ENCODE measurements at places on chromosomes 2 and 18.

GRCh38 chr2:120707816-120708215, 27.9 kb upstream of the GLI2 start:
- no peak for DNase-seq

DNA sequence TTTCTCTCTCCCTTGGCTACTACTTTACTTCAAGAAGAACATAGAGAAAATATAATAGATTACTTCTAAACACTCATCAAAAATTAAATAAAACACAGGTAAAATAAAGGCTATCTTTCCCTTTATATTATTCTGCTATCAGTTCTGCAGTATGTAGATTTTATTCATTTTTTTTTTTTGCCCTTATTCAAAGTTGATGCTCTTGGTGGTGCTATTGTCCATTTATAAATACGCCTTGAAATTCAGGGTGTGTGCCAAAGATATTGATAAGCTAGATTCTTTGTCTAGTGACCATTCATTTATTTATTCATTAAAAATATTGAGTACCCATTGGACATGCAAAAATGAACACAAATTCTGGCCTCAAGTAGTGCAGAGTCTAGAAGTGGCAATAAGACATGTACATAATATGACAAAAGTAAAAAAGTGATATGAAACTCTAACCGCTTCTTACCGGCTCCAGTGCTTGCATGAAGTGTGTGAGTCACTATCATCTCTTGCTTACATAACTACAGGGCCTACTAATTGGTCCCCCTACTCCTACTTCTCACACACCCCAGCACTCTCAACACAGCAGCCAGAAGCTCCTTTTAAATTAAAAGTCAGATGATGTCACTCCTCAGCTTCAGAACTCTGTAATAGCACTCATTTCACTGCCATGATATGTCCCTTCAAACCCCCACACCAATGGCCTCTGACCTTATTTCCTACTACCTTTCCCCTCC, 208.3 kb upstream of the FANCL start:
- no peak for DNase-seq

- no peak for DNase-seq
Measured at GRCh38 chr18:67410075-67411070, 106.1 kb downstream of the DSEL start.

DNA sequence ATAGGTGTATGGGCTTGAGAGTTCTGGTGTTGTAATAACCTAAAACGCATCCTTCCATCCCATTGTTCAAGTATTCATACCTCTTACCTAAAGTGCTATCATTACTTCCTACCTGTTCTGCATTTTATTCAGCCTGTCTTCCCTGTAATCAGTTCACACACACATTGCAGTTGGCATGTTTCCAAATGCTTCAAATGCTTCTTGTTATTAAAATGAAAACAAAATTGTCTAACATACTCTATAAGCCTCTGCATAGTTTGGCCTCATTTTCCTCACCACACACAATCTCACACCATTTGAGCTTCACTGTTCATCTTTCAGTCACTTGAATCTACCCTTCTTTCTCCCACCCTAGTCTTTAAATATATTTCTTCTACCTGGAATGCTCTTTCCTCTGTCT, 1178.2 kb upstream of the NRXN1 start:
- no peak for DNase-seq

DNA sequence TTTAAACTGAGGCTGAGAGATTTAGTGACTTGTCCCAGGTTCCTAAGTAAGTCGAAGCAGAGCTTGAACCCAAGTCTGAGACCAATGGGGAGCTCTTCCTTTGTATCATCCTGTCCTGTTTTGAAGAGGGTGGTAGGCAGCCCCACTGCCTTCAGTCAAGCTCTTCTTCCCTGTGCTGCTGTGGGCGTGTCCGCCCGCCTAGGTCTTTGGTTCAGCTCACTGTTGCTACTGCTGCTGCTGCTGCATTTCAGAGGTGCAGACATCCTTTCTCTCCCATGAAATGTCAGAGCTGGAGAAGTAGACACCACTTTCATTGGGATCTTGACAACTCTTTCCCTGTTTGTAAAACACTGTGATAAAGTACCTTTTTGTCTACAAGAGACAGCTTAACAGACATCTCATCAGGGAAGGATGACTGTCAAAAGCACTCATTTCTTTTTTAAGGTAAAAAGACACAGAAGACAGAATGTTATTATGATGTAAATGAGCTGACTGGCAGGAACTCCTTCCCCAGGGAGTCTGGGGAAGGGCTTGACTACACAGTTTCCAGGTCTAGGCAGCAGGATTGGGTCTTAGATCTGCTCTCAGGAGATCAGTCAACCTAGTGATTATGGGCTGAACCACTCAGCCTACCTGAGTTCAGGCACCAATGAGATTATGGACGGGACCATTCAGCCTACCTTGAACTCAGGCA, 91.7 kb upstream of the TRIB2 start:
- no peak for DNase-seq

DNA sequence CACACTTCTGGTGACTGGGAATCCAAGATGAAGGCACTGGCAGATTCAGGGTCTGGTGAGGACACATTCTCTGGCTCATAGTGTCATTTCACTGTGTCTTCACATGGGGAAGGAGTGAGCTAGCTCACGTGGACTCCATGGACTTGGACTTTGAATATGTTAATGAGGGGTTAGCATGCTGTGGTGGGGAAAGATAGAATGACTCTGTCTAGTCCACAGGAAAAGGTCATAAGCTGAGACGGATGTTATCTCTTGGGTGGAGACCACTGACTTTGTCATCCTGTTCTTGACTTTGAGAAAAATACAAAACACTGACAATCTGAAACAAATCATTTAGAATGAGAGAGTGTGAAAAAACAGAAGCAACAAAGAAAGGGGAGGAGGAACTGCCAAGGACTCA, 145.9 kb downstream of the PIK3C3 start:
- no peak for DNase-seq

GRCh38 chr2:68739595-68740399, 5.2 kb downstream of the ARHGAP25 start:
- no peak for DNase-seq

DNA sequence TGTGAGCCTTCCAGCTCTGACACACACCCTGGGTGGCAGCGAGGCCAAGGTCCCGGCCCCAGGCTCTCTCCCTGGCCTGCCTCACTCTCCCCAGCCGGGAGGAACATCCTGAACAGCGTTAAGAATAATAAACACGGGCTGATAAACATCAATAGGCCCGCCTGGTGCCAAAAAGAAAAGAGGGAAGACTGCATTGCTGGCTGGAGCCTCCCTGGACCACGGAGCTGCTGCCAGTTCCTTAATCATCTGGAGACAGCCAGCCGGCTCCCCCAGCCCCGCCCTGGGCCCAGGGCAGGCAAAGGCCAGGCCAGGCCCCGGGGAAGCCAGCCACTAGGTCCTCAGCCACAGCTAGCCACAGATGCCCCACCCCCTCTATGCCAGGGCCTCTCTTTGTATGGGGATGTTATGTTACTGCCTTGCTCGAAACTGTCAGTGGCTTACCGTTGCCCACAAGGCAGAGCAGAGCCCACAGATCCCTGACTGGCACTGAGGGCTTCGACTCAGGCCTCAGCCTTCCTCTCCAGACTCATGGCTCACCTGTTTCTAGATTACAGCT, 293.7 kb downstream of the DYSF start:
- no peak for DNase-seq

- DNase-seq: no peak
Measured at GRCh38 chr2:10594011-10594410, 95.8 kb downstream of the NOL10 start.

DNA sequence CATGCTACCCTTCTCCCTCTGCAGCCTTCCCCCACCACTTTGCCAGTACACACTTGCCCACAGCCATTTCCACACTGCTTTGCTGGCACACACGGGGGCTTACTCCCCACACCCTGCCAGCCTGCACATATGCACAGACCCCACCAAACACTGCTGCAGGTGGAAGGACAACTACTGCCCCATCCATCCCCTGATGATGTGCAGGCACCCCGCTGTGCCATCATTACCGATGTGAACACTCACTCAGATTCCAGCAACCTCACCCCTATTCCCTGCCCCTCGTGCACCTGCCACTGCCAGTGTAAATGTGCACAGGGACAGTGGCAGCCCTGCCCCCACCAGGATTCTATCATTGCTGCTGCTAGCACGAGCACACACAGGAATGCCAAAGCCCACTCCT, 1400.8 kb upstream of the DDX18 start:
- DNase-seq: no peak

DNA sequence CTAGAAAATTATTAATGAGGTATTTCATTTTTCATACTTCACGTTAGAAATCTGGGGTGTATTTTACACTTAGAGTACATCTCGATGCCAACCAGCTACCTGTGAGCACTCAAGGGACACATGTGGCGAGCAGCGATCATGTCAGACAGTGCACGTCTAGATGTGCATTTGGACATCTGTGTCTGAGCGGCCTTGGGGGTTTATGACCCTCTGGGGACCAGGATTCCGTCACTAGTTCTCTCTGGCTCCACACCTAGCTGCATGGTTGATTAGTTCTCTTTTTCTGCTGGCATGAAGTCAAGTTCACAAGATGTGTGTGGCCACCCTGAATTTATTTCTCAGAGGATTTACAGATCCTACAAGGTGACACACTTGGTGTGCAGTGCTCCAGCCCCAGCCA, 192.2 kb downstream of the TSN start:
- DNase-seq: no peak

DNA sequence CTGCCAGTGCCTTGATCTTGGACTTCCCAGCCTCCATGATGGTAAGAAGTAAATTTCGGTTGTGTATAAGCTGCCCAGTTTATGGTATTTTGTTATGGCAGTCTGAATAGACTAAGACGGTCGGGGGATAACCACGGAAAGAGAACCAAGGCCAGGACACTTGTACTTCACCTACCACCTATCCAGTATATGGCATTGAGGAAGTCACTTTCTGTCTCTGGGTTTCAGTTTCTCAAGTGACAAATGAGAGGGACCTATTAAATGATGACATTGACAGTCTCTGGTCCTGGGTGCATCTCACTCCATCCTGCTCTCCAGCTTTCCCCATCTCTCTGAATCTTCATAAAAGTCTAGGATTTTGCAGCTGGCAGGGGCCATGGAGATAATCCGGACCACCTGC, 183.8 kb upstream of the MSH6 start:
- DNase-seq: no peak

DNA sequence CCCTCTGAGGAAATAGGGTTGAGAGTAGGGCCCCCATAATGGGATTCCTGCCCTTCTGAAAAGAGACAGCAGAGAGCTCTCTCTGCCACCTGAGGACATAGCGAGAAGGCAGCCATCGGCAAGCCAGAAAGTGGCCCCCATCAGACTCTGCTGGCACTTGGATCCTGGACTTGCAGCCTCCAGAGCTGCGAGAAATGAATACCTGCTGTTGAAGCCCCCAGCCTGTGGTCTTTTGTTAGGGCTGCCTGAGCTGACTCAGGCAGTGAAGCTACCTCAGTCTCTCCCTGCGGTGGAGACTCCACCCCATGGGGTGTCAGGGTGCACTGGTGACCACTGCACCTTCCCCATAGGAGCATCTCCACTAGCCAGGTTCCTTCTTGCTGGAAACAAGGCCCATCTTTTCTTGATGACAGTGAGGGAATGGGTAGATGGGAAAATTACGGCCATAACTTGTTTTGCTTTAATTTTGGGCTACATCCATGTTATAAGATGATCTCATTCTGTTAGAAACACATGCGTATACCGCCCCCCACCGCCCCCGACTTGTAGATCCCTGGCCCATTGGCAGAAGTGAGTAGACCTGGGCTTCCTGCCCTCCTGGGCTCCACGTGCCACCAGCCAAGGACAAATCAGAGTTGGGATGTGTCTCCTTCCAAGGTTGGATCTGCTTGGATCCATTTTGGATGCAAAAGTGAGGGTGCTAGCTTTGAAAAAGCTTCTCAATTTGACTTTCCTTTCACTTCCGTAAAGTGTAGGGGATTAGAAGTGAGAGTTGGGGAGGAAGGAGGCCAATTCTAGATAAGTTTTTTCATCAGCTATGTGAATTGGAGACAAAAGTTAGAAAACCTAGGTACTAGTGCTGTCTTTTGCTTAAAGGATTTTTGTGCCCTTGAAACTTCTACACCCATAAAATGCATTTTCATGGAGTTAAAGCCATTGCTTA, 42.9 kb downstream of the NCK2 start:
- DNase-seq: peak; percentile 65

- DNase-seq: peak; percentile 27
Measured at GRCh38 chr2:196263181-196263747, 91.9 kb upstream of the STK17B start.

GRCh38 chr2:96602330-96602823, 35.7 kb downstream of the KANSL3 start:
- DNase-seq: no peak

DNA sequence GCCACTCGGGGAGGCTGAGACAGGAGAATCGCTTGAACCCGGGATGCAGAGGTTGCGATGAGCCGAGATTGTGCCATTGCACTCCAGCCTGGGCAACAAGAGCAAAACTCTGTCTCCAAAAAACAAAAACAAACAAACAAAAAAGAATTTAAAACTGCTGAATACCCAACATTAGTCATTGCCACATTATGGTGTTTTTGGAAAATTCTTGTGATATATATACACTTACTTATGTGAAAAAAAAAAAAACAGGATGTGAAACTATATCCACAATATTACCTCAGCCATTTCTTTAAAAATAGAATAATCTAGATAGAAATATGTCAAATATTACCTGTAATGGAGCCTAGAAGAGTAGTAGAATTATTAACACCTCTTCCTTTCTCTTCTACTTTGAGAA, 288.3 kb upstream of the FN1 start:
- no peak for DNase-seq

DNA sequence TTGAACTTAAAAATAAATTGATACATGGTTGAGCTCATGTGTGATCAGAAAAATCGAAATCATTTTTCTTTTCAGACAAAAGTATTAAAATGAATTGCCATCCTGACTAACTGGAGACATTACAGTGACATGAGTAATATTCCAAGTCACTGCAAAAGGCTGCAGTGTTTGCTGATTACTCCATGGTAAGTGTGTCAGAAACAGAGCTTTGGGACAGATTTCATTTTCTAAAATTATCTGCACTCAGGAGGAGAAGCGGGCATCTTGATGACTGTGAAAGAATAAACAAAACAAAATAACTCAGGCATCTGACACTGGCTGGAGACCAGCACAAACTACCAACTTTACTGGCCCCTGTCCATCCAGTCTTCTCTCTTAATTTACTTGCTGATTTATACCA, 312.3 kb upstream of the PIK3C3 start:
- DNase-seq: no peak

DNA sequence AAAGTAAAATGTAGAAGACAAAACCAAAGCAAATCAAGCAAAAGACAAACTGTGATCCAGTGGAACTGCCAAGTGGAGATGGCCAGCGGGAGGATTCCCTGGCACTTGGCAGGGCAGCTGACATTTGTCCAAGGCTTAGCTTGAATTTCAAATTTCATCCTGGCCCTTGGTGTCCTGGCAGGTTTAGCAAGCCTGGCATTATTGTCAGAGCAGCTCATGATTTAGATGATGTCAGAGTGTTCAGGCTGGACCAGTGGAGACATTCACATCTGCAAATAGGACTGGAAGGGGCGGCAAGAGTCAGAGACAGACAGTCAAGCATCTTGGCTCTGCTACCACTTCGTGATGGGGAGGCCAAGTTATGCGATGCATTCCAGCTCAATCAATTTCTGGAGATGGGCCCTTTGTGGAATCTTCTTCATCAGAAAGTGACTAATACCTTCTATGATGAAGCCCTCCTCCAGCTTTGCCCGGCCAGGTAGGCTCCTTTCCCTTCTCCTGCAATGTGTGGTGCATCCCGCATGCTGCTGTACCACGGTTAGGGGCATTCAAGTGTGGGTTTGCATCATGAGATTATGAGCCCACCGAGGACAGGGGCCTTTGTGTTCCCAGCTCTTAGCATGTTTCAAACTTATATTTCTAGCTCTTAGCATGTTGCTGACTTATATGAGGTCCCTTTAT, 199.7 kb downstream of the ANKRD30B start:
- DNase-seq: no peak
